ENCODE measurements at places on chromosomes 4 and X.
A peak's percentile ranks its signal among the peaks of the same experiment; 100 is the strongest.

- DNase-seq: no peak
These were observed 12.7 kb upstream of the STARD8 start for GRCh38 chrX:68634649-68635227.

GRCh38 chrX:132033166-132033565 lies 10.1 kb downstream of the STK26 start:
- no peak for DNase-seq

- DNase-seq: no peak
These were observed 96.2 kb downstream of the SOWAHB start for GRCh38 chr4:76801621-76802235.

- DNase-seq: no peak
These were observed 11.4 kb downstream of the MAOB start for GRCh38 chrX:43870758-43871419.

DNA sequence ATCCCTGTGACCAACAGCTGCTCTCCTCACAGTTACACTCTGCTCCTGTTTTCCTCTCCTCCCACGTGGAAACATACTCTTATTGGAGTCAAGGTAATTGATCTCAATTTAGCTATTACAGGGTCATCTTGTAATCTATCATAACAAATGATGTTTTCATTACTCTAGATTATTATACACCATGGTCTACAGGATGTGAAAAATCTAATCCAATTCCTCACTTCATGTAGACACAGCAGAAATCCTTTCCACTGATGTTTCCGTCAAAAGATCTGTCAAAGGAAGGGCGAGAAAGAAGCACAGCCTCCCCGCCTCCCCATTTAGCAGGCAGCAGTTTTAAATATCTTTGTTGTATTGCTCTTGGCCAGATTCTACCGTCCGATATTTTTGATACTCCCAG lies 13.7 kb upstream of the DCTD start:
- no peak for DNase-seq

DNA sequence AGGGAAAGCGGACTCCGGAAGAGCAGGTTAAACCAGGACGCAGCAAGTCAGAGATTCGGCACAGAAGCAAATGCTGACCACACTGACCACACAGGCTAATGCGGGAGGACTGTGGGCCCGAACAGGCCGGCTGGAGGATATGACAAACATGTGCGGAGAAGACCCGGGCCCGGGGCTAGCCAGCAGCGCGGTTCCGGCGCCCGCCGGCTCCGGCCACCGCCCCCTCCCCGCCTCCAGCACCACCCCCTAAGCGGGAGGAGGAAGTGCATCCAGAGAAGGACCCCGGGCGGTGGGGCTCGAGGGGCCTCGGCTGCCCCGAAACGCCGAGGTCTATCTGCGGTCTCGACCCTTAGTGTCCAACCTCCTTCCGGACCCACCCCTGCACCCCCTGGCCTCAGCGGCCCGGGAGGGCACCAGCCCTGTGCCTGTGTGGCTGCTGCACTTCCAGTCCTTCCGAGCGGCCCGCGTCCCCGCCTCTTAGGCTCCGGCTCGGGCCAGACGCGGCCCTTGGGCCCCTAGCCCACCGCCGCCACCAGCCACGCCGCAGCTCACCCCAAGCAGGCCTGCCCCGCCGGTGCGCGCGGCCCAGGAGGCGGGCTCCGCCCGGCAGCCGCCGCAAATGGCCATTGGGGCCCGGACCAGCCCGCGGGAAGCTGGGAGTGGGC lies 2.1 kb downstream of the ELOVL6 start:
- peak; percentile 63 for DNase-seq

GRCh38 chrX:120315776-120316175 lies 4.5 kb upstream of the TMEM255A start:
- no peak for DNase-seq

DNA sequence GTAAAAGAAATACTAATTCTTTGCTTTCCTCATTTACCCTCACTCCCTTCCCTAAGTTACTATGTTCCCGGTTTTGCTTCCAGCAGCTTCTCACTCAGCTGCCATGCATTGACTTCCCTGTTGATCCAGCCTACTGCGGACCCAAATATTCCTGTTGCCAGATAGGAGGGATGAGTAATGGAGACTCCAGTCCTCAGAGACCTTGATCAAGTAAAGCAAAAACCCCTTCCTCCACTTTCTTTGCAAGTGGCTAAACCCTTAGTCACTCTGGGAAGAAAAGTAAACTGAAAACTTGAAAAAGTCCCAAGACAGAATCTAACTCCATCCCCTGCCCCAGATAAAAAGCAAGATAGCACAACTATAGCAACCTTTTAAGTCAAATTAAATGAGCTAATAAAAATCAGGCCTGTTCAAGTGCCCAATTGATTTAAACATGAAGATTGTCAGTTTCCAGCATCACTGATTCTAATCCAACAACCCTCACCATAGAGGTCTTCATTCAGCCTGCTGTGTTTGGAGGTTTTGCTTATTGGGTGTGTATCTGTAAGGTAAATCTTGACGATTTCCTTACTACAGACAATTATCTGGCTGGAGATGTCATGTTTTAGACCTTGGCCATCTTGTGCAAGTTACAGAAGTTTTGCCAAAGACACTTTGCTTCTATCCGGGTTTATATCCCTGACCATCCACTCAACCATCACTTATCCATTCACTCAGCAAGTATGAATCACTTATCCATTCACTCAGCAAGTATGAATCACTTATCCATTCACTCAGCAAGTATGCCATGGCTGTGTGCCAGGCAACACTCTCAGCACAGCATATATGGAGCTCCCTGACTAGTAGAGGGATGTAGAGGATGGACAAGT lies 17.6 kb downstream of the FGFBP1 start:
- no peak for DNase-seq

GRCh38 chr4:103137446-103137827 lies 37.8 kb upstream of the BDH2 start:
- no peak for DNase-seq

DNA sequence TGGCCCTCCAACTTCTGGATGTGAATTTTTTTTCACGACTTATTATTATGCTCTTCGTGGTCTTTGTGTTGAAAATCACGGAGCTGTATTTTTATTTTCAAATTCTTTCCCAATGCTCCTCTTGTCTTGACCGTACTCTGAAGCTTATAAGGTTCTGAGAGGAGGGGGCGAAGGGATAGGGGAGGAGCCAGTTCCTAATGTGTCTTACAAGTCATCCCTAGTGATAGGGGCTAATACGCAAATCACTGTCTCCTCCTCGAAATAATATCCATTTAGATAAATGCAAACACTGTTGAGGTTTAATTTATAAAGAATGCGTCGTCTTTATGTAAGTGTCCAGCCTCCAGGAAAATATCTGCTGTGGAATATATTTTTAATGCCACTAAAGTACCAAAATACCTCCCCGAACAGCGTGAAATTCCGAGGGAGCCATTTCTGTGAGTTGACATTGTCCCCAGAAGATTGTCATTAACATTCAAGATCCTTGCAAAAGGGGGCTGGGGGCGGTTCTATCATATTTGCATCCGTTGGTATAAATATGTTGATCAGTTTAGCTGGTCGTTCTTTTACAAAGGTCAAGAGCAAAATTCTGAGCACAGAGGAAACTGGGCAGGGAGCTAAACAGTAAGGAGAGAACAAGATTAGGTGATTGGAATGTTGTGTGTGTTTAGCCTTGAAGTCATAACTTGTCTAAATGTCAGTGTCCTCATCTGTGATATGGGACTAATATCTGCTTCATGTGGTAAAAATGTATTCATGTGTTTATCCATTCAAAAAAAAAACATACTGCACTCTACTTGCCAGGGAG lies 3.7 kb upstream of the FAT1 start:
- no peak for DNase-seq

- no peak for DNase-seq
These were observed 33.9 kb downstream of the CLCN5 start for GRCh38 chrX:49956313-49956712.

DNA sequence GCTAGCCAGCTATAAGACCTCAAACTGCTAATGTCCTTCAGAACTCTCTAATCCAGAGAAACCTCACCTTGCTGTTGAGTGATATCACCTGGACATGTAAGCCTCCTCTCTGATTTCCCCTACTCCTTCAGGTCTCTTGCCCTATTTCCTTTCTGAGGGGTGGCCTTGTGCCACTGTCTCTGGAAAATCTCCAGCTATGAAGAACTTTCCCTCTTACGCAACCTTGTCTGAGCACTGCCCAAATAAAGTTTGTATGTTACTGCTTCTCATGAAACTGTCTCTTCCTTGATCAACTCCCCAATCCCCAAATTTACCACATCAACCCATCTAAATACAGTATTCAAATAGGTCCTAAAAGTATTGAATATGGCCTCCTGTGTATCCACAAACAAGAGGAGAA lies 53.5 kb upstream of the VEGFD start:
- DNase-seq: no peak

- DNase-seq: no peak
These were observed 33.1 kb upstream of the CDKN2AIP start for GRCh38 chr4:183411291-183411861.

DNA sequence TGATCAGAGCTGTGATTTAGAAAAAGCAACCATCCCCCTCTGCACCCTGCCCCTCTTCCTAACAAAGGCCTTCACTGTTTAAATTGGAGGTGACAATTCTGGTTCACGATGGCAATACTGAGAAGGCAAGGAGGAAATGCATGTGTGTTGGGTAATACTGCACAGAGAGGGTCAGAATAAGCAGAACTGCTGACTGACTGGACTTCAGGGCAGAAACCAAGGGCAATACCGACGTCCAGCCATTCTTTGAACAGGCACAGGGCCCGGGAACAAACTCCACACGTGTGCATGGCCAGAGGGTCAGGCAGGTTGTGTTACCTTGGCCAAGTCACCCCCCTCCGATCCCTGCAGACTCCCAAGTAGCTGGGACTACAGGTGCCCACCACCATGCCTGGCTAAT lies 6.0 kb downstream of the ACSL1 start:
- DNase-seq: no peak

- DNase-seq: no peak
These were observed 79.9 kb downstream of the CHST7 start for GRCh38 chrX:46653482-46653881.

DNA sequence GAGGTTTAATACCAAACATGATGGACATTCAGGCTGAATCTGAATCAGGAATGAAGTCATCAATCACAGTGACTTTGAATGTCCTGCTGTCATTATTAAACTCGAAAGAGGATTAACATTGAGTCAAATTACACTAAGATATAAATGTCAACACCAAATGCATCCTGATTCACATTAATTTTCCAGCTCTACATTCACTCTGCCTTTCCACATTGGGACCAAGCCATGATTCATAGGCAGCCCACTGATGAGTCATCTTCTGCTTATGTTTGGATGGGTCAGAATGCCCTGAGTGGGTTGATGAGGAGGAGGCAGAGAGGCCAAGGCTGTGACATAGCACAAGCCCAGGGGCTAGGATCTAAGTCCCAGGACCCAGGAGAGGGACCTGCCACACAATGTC lies 247.6 kb upstream of the RPS6KA3 start:
- DNase-seq: no peak

- peak; percentile 31 for DNase-seq
These were observed 27.1 kb upstream of the NSUN7 start for GRCh38 chr4:40722576-40723161.

DNA sequence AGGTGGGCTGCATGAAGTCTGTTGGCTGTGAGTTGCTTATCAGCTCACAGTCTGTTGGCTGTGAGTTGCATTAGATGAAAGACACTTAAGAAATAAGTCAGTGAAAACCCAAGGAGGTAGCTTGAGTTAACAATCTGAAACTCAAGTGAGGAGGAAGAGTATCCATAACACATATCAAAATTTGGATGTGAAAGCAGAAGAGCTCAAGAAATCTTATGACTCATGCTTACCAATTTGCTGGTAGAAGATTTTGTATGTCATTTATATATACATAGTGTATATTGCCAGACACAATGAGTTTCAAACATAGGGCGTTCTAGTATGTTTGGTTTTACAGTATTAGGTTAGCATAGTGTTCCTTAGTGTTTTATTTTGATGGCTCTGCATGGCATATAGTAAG lies 107.4 kb downstream of the DDIT4L start:
- DNase-seq: no peak

DNA sequence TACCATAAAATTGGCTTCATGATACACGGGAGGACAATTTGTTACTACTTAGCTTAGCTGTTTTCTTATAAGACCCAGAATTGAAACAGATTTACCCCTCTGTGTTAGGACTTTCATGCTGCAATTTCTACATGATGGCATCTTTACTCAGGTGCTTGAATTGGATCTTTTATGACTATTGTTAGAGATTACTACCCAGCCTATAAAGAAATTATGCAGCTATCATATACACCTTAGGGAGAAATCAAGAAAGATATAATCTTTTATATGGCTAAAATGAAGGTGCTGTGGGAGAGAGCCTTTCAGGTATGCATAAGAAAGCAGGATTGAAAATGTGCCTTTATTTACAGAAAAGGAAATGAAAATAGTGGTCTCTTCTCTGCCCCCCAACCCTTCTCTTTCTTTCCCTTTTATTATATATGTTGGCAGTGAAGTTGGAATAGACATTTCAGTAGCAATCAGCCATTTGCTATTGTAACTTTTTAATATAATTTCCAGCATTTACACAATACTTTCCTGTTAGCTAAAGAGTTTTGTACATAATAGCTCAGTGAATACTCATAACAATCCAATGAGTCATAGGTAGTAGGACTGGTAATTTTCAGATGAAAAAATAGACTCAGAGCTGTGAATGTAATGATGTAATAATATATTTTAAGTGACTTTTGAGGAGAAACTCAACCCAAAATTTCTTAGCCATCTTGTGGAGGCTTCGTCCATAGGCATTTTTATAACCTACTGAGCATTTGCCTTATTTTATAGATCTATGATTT lies 311.8 kb downstream of the ADGRL3 start:
- DNase-seq: no peak

- no peak for DNase-seq
These were observed 91.2 kb downstream of the HUWE1 start for GRCh38 chrX:53595266-53595810.

DNA sequence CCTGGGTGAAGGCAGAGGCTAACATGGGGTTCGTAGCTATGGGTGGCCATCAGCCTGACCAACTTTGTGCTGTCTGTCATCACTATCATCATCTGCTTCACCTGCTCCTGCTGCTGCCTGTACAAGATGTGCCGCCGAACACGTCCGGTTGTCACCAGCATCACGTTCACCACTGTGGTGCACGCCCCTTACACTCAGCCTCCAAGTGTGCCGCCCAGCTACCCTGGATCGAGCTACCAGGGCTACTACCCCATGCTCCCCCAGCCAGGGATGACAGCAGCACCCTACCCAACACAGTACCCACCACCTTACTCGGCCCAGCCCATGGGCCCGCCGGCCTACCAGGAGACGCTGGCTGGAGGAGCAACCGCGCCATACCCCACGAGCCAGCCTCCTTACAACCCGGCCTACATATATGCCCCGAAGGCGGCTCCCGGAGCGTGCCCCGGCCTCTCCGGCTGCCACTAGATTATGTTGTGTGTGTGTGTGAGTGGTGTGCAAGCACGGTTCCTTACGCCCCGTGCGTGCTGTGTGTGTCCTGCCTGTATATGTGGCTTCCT lies 238.1 kb upstream of the ZCCHC13 start:
- no peak for DNase-seq

- no peak for DNase-seq
These were observed 38.6 kb downstream of the FHDC1 start for GRCh38 chr4:152974468-152975379.

- no peak for DNase-seq
These were observed 129.5 kb downstream of the KCTD8 start for GRCh38 chr4:44319129-44319528.
